ENCODE measurements at places on chromosomes 2 and 18.

GRCh38 chr2:48345176-48345575 is 184.8 kb upstream of the STON1 start:
- DNase-seq = no peak

DNA sequence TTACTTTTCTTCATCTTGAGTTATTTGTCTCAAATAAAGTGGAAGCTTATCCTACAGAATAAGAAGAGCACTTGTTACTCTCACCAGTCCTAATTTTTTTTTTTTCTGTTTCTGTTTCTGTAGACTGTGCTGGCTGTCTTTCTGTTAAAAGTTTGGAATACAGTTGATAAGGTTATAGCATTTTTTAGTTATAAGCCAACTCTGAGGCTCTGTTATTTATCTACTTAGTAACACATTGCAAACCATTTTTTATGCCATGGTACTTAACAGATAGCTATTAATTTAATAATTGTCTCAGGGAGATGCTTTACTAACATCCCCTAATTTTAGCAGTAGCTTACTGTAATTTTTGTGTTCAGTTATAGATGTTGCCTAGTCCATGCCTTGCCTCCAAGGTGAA is 37.9 kb downstream of the CREB1 start:
- DNase-seq = no peak

GRCh38 chr2:11832531-11832930 is 86.1 kb downstream of the LPIN1 start:
- no peak for DNase-seq

- DNase-seq = no peak
These were observed 111.4 kb downstream of the THADA start for GRCh38 chr2:43484323-43484930.

DNA sequence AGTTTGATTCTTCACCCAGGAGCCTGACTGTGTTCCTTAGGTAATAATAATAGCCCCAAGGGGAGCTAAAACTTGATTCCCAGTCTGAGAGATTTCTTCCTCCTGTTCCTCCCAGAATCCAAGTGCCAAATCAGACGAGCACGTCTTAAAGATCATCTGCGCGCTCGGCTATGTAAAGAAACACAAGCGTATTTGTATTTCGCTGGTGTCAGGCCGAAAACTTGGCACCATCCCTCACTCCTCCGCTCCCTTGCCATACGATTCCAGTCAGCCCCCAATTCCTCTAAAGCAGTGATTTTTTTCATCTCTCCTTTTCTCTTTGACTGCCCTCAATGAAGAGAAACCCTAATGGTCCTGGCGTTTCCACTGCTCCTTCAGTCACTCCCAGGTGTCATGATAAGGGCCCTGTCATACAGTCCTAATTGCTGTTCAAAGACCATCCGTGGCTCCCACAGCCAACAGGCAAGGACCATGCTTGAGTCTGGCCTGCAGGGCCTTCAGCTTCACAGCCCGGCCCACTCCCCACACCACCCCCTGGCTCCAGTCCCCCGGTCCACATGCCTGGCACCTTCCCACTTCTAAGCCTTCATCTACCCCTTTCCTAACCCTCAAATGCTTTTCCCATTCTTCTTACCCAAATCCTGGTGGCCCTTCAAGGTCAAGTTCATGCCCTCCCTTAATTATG is 130.8 kb upstream of the ID2 start:
- no peak for DNase-seq

GRCh38 chr2:64534363-64534762 is 10.2 kb downstream of the AFTPH start:
- DNase-seq = no peak

GRCh38 chr2:235924675-235925063 is 243.5 kb downstream of the GBX2 start:
- DNase-seq = no peak

DNA sequence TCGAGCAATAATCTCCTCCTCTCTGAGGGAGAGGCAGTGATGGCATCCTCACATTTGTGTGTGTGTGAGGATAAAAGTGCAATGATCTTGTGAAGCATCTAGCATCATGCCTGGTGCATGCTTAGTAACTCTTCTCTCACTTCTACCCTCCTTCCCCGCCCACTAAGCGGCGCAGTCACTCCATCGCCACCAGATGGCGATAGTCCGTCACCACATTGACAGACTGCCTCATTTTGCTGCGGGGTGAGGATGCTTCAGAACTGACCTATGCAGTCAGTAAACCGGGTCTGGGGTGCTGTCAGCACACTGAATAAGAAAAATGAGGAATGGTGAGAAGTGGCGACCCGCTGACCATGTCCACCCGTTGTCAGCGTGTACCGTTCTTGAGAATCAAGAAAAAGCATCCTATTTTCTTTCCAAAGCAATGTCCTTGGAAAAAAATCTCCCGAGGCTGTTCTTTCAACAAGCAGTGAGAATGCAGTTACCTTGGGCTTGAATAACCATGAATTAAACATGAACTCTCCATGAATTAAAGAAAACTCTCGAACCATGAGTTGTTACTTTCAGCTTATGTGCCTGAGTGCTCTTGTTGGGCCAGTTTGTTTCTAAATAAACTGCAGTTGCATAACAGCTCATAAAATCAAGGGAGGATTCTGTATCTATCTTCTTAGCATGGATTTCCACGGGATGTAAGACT is 37.3 kb upstream of the TMEM177 start:
- peak; percentile 56 for DNase-seq

DNA sequence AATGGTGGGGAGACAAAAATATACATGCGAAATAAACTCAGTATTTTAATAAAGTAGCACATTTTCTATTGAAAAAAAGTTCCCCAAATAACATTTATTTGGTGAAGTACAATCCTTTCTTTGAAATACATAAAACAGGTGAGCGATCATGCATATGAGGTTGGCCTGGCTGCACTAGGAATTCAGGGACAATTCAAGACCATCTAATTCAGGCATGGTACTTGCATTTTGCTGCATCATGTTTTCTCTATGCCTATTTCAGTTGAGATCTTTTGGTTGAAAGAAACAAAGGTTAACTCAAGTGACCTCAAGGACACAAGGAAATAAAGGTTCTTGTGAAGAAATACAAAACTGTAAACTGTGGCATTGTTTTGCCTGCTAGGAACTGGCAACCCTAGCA is 19.8 kb upstream of the TAF4B start:
- DNase-seq = no peak

DNA sequence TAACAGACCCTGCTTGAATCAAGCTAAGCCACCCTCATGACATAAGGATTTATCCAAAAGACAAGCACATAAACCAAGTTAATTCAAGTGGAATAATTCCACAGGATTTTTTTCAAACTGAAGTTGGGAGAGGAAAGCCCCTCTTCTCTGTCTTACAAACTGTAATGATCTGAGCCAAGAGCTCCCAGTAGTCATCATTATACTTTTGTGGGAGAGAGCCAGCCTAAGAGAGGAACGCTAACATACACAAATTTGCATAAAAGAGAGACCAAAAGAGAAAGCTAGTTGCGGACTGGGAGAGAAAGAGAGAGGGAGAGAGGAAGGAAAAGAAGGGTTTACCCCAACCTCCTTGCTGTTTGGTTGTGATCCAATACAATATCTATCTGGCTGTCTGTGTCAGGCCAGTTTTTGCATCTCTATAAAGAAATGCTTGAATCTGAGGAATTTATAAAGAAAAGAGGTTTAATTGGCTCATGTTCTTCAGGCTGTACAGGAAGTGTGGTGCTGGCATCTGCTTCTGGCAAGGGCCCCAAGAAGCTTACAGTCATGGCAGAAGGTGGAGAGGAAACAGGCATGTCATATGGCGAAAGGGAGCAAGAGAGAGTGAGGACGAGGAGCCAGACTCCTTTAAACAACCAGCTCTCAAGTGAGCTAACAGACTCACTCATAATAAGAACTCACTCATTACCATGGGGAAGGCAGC is 20.8 kb upstream of the PUM2 start:
- DNase-seq = no peak

DNA sequence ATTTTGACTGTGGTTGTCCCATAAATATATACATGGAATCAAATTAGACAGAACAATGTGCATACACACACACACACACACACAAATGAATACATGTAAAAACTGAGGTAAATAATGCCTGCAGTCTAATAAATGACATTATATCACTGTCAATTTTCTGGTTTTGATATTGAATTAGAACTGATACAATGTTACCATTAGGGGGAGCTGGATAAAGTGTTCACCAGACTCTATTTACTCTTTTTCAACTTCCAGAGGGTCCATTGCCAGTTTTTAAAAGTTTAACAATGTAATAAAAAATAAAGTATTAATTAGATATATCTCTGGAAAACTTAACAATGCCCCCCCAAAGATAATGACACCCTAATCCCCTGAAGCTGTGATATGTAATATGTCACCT is 1666.8 kb upstream of the TMEFF2 start:
- no peak for DNase-seq

- DNase-seq = no peak
These were observed 14.7 kb downstream of the VSNL1 start for GRCh38 chr2:17555150-17555549.

DNA sequence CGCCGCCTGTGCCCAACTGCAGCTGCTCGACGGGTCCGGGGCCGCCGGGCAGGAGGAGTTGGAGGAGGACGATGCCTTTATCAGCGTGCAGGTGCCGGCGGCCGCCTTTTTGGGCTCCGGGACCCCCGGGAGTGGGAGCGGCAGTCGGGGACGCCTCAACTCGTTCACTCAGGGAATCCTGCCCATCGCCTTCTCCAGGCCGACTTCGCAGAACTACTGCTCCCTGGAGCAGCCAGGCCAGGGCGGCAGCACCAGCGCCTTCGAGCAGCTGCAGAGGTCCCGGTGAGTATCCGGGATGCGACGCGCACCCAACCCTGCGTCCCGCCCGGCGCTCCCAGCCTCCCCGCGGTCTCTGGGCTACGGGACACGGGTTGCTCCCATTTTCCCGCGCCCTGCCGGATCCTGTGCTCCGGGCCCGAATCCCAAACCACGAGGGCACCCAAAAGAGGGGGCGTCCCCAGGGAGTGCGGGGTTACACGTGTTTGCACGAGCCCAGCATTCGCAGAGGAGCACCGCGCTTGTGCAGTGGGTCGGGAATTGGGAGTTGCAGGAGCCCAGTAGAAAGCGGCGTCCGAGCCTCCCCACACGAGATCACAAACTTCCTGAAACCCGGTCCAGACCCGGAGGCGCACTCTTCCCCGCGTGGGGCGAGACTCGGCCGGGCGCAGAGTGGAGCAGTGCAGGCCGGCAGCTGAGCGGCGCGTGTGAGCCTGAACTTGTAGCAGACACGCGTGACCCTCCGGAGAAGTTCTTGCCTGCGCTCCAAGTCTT is 1.2 kb downstream of the CABLES1 start:
- DNase-seq = no peak

DNA sequence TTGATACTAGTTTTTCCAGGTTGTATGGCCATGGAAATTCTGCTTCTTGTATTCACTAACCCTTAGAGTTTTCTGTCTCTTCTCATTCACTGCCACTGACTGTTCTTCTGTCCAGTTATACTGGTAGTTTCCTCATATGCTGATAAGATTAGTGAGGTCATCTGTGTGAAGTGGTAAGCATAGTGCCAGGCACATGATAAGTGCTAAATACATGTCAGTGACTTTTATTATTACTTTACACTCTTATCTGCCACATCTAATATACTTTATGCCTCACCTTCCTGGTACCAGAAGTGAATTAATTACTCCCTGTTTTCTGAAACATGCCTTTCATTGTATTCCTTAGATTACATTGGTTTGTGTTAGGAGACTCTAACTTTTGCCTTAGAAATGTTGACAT is 91.3 kb downstream of the NBEAL1 start:
- DNase-seq = no peak

- DNase-seq = no peak
These were observed 31.6 kb upstream of the NCOA1 start for GRCh38 chr2:24459224-24460161.

DNA sequence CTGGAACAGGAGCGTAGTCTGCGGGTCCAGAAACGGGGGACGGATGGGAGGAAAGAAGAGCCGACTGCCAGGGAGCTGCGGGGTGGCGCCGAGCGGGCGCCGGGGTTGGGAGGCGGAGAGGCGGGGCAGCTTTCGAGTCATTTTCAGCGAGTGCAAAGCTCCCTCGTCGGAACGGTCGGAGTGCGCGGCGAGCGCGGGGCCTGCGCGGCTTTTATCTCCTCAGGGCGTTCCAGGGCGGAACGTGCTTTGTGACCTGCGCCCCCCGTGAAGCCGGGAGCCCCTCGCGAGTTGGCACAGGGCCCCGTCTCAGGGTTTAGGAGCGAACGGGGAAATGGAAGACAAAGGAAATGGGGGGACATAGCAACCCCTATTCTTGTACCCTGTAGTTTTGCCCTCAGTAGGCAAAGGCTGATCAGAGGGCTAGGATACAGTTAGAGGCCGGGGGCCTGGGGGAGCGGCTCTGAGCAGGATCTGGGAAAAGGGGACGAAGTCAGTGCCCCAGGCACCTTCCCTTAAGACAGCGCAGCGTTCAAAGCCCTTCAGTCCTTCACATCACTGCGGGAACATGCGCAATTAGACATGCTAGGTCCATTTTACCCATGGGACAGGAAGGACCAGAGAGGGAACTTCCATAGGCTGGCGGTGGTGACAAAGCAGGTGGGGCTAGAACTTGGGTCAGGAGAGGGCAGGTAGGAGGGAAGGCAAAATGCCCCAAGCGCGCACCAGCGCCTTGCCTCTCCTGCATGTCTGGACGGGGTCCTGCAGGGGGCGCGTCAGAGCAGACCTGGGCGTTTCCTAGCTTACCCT is 60.1 kb upstream of the IL1RL1 start:
- no peak for DNase-seq

- DNase-seq = no peak
These were observed 36.5 kb downstream of the OSR1 start for GRCh38 chr2:19321946-19322345.

DNA sequence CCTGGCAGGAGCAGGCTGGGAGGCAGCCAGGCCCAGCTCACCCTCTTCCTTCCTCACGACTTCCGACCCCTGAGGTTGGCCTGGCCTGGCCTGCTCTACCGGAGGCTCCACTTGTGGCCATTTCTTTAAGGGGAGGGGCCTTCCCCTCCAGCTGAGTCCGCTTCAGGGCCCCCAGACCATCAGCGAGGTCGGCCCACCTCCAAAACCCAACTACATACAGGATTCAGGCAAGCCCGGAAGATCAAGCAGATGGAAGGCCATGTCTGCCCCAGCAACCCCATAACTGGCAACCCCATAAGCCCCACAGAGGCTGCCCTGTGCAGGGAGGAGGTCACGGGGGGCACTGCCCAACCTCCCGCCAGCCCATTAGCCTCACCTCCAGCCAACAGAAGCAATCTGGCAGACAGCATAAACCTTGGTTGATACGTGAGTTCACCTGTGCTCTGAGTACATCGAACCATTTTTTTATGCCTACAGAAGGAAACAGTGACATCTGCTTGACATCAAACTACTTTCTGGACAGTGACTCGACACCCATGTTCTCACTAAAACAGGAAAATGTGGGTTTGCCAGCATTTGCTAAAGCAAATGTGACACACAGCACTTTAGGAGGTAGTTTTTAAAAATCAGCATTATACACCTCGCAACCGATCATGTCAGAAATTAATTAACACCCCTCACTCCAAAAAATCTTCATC is 98.9 kb downstream of the EIPR1 start:
- no peak for DNase-seq

- DNase-seq = no peak
These were observed 32.7 kb downstream of the COX7A2L start for GRCh38 chr2:42328148-42328833.

GRCh38 chr2:3958465-3958864 is 255.1 kb downstream of the DCDC2C start:
- DNase-seq = no peak

All from KG1 (cell line).